ENCODE measurements at places on chromosomes 16 and 17.
A peak's percentile ranks its signal among the peaks of the same experiment; 100 is the strongest.

DNA sequence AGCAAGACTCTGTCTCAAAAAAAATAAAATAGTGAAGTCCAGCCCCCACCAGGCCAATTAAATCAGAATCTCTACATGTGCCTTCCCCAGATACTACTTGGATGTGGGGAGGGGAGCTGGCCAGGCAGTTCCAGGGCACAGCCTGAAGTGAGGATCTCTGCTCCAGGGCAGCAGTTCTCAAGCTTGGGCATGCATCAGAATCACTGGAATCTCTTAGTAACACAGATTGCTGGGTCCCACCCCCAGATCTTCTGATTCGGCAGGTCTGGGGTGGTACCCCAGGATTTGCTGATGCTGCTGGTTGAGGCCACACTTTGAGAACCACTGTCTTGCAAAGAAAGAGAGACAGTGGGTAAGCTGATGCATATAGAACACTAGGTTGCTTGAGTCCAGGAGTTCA is 8.3 kb upstream of the CDH5 start:
- no peak for DNase-seq

GRCh38 chr16:46817961-46818360 is 13.0 kb downstream of the C16orf87 start:
- DNase-seq, result no peak

DNA sequence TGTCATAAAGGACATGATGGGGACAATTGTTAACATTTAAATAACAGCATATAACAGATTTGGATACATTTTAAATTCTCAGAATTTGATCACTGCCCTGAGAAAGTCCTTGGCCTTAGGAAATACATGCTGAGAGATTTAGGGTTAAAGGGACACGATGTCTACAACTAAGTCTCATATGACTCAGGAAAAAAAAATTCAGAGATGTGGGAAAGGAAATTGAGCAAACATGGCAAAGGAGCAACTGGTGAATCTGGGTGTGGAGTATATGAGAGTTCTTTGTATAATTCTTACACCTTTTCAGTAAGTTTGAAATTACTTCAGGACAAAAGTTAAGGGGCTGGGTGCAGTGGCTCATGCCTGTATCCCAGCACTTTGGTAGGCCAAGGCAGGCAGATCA is 18.2 kb downstream of the MPP3 start:
- DNase-seq, result peak; percentile 52

GRCh38 chr17:59899099-59899498 is 6.2 kb downstream of the RPS6KB1 start:
- DNase-seq, result no peak

- no peak for DNase-seq
These were observed 157.5 kb downstream of the ZNF423 start for GRCh38 chr16:49698453-49698815.

All from kidney capillary endothelial cell (primary cell).